A172 (cell line): ENCODE measurements at places on chromosomes 16 and 17. TPM values are rescaled to one million over a fixed set of nuclear protein-coding genes. Genes with fewer than 3 reads are reported as not detected.
A peak's percentile ranks its signal among the peaks of the same experiment; 100 is the strongest.

GRCh38 chr17:27413315-27413714 lies 42.9 kb upstream of the KSR1 start:
- DNase-seq: no peak

DNA sequence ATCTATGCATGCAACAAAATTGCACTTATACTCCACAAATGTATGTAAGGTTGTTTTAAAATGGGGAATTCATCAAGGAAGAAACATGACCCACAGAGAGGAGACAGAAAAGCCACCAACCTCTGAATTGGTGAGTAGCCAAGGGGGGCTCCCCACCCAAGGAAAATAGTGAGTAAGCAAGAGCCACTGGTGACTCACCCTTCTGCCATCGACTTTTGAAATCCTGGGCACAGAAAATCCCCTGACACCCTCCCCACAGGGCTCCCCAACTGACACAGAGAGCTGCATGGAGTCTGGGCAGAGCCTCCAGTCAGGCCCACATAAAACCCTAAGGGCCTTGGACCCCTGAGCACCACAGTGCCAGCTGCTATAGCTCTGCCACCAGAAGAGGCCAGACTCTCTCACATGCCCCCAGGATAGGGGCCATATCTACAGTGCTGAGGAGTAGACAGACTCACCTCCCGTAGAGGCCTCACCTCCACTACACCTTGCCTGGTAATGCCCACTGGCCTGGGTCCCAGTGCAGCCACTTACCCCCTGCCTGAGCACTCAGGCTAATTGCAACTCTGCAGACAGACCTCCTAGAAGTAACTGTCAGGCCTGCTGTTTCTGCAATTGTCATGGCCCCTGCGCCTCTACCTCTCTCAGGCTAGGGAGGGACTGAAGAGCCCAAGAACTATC lies 244.7 kb upstream of the WSB1 start:
- DNase-seq: peak; percentile 78

GRCh38 chr16:75228143-75228976 lies 9.6 kb downstream of the CTRB1 start:
- DNase-seq: no peak

GRCh38 chr16:85888405-85889331 lies 10.3 kb upstream of the IRF8 start:
- DNase-seq: peak; percentile 95

DNA sequence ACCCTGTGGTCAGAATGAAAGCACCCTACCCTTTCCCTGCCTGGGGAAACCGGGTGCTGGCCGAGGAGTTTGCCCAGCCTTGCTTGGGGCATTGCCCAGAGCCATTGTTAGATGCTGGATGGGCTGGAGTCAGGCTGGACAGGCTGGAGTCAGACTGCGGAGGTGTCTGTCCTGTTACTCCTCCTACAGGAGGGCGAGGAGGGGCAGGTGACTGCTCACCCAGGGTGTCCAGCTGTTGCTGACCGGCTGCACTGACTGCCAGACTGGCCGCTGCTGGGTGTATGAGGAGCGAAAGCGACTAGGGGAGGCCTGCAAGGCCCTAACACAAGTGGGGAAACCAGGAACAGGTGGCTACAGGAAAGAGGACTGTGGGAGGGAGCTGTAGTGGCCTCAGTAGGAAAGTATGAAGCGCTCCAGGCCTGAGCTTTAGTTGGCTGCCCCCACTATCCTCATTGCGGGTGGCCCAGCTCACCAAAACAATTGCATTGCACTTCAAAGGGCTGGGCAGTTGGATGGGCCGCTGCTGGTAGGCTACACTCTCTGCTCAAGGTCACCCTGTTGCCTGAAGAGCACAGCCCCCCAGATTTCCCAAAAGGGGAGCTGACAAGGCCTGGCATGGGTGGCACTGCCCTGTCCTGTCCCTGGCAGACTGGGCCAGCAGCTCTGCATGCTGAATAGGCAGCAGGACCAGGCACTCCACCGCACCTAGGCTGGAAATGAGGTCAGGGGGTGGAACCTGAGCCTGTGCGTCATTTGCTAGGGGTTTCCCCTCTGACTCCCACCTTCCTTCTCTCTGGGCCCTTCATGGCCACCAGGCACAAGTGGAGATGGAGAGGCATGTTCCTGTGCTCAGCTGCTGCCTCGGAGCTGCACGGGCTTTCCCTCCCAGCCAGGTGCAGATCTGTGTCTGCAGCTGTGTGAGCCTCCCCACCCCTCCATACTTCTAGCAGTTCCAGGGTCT lies 18.4 kb downstream of the LDHD start:
- no peak for DNase-seq

DNA sequence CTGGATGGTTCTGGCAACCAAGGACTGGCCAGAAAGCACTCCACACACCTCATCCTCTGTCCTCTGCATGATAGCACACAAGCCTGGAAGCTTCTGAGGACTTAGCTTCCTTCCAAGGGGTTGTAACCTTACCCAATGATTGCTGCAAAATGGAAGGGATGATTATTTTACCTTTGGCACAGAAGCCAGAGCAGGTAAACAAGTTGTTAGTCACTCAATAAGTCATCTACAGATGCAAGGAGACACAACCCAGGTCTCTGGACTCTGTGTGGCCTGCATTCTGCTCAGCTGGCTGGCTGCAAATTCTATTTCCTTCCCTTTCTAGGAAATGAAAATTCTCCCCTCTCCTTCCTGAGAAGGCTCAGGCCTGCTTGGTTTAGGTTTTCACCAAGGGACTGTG lies 26.7 kb upstream of the DYNLL2 start:
- DNase-seq: no peak

DNA sequence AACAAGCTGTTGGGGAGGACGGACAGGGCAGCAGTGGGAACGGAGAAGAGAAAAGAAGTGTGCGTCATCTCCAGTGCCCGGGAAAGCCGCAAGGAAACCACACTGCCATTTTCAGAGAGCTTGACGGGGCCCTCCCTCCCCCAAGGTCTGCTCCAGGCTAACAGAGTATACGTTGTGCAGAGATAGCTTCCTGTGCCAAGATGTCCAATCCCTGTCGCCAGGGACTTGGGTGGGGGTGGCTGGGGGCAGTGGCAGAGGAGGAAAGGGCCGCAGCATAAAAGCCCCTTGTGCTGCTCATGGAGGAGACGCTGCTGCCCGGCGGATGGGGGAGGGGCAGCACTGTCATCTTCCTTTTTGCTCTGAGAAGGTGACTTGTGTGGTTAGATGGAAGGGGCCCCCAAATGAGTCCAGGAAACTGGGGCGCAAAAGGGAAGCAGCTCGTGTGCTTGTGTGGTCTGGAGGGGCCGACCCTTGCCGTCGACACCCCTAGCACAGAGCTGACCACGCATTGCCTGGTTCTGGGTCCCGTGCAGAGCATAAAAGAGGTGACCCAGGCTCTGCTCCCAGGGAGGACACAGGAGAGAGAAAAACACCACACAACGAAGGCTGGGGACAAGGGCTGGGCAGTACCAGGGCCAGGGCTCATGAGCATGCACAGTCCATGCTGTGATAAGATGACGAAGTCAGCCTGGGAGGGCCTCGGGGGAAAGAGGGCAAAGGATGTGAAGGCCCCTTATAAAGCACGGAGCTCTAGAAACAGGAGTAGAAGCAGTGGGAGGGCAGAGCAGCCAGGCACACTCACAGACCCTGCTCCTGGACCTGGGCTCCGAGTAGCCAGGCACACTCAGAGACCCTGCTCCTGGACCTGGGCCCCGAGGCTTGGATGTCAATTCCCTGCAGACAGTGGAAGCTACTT lies 372.7 kb downstream of the SLC39A11 start:
- DNase-seq: peak; percentile 87

GRCh38 chr17:35541434-35541833 lies 4.0 kb upstream of the SLFN12L start:
- no peak for DNase-seq

DNA sequence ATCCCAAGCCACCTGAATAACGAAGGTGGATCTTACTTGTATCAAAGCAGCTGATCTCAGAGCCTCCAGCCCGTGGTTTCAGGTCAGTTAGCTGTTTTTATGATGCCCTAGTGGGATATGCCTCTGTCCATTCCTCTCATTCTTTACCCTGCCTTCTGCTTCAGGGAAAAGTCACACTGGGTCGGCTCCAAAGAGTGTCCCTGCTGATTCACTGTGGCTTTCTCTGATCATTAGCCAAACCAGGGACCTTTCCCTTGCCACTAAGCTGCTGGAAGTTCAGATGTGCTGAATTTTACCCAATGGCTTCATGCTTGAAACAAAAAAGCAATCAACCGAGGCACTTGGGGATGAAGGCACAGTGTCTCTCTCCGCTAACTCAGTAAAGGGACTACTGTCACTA lies 170.2 kb upstream of the SALL1 start:
- DNase-seq: peak; percentile 12

DNA sequence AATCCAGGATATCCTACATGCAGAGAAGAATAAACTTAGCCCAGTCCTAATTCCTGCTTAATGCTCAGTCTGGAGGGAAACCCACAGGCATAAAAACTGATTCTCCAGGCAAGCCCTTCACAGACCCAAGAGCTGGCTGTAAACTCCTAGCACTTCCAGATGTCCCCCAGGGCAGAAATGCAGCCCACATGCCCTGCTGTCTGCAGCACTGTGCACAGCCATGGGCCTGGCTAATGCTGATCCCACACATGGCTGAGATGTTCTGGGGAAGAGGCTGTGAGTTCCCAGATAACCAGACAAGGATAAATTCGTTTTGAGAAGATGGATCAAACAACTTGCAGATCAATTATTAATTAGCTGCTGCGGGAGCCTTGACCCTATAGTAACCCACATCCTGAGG lies 148.4 kb downstream of the AATF start:
- DNase-seq: no peak

- no peak for DNase-seq
Measured at GRCh38 chr17:2309338-2310154, 5.8 kb downstream of the SRR start.

GRCh38 chr17:44773140-44773539 lies 14.4 kb downstream of the ADAM11 start:
- no peak for DNase-seq

- peak; percentile 76 for DNase-seq
Measured at GRCh38 chr17:47802341-47803022, 19.1 kb downstream of the OSBPL7 start.

- no peak for DNase-seq
Measured at GRCh38 chr16:5430598-5430997, 333.0 kb upstream of the EEF2KMT start.

DNA sequence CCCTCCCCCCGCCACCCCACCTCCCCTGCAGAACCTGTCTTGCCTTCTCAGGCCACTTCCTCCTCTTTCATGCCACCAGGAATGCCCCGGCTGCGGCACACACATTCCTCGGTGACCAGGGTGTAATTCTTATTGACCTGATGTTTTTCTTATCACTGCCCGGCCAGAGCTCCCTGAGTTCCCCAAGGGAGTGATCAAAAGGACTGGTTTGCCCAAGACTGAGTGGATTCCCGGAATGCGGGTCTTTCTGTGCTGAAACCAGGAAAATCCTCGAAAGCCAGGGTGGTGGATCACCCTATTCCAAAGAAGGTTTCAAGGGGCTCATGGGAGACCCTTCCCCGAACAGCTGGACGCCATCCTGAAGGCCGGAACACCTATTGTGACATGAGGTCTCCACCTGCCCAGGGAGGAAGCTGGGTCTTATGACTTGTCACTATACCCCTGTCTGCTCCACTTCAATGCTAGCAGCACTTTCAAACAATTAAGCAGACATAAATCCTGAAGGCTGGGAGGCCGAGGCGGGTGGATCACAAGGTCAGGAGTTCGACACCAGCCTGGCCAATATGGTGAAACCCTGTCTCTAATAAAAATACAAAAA lies 53.0 kb upstream of the RPL38 start:
- no peak for DNase-seq

- DNase-seq: no peak
Measured at GRCh38 chr17:80637048-80637781, 92.6 kb downstream of the RPTOR start.

GRCh38 chr17:6244253-6244652 lies 174.1 kb downstream of the WSCD1 start:
- no peak for DNase-seq

DNA sequence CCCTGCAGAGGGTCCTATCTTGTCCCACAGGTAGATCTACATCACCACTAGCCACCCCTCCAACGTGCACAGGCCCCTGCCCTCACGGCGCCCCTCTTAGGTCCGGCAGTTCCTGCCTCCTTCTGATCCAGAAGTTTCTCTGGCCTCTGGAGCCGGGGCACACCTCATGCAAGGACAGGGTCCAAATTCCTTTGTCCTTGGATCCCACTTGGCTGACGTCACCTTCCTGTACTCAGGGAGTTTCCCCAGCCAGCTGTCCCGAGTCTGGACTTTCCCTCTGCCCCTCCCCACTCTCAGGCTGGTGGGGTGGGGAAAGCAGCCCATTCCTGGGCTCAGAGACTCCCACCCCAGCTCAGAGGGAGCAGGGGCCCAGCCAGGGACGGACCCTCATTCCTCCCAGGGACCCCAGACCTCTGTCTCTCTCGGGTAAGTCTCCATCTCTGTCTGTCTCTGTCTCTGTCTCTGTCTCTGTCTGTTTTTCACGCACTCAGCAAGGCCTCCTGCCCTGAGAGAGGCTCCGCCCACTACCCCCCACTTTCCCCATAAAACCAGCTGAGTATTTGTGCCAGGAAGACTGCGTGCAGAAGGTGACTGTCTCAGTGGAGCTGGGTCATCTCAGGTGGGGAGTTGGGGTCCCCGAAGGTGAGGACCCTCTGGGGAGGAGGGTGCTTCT lies at the start of gene IL32:
Gene IL32, plus strand, starts transcription at position 572 of the 673 bp plus-strand sequence. CDS start 172 bp downstream, outside the sequence.
- DNase-seq: peak; percentile 90

DNA sequence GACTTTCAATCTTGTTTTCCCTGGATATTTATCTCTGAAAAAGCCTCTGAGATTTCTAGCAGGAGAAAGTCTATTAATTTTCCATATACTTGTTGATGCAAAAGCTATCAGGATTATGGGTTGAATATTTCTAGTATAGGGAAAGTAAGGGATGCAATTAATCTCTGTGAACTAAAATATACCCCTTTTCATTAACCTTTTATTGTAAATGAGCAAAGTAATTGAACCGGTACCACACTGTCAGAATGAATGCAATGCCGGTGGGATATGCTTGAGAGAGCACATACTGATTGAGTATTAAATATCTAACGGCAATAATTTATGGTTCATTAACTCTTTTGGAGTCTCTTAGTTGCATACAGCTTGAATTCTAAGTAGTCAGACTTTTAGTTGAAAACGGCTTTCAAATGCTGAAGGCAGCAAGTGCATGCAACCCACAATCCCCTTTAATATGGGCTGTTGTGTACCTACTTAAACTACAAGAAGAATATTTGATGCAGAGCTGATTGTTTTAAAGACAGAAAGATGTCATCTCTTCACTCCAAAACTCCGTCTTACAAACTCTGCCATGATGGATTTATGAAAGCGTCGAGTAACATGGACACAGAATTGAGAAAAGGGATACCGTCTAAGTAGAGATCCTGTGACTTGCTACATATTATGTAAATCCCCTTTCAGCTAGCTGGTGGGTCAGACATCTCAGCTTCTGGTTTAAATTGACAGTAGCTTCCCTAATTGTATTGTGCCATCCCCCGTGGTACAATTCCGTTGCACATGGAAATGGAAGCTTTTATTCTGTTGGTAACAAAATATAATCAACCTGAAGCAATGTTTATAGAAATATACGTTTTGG lies 141.3 kb upstream of the CDH8 start:
- DNase-seq: no peak

- DNase-seq: peak; percentile 33
Measured at GRCh38 chr16:12609937-12610699, 193.6 kb downstream of the CPPED1 start.

TMEM95 gene
- not detected in 2 replicates for total RNA-seq

ZG16 gene
- total RNA-seq: not detected in 2 replicates

MEFV gene
- total RNA-seq: 0.29 TPM in 1 of 2 replicates, not detected in the other

KCNJ2 gene
- total RNA-seq: not detected in 2 replicates

ZSCAN10 gene
- not detected in 2 replicates for total RNA-seq
